ENCODE measurements at places on chromosomes 3 and 15.

DNA sequence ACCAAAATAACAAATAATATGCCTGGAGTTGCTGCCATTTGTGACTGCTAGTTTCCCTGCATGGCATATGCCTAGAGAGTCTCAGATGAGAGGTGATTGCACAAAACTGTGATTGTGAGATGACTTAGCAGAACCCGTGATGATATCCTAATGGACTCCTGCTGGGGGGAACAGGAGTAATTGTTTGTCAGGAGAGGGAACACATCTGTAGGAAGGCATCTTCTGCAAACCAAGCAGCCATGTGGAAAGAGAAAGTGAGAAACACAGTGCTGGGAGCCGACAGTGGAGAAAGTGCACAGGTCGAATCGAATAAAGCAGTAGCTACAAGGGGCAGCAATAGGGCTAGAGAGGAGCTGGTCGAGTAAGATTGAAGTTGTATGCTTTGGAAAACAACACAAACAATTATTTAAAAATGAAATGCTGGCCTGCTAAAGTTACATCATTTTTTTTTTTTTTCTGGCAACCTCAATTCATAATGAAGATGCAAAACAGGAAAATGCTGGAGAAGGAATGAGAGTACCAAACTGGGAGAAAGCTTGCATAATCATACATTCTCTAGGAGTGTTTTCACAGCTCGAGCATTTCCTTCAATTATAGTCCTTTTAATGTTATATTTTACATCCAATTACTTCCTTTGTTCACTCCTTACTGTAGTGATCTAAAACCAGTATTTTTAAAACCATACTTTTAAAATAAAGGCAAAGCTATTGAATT, 494.2 kb upstream of the AGTR1 start:
- DNase-seq = no peak

DNA sequence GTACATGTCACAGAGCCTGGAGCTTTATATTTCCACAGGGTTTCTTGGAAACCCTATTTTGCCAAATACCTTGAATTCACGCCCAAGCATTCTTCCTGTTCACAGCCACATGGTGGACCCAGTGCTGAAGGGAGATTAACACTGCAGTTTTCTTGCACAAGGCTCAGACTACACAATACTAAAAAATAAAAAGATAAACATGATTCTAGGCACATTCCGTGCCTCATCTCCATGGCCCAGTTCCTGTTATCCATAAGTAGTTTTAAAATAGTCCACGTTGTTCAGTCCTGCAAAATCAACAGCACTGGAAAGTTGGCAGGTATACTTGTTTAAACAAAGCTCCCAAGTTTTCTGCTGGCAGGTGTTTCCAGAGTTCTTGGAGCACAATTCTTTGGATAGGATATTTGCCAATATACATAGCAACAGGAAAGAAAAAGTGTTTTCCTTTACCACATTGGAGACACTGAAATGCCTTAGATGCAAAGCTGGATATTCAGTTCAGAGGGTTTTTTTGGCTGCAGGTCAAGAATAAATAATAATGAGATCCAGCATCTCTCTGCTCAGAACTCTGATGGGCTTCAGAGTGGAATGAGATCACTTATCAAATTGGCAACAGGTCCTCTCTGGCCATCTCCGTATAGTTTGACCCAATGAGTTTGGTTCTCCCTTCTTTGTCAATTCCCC, 88.1 kb upstream of the TGFBR2 start:
- no peak for DNase-seq

DNA sequence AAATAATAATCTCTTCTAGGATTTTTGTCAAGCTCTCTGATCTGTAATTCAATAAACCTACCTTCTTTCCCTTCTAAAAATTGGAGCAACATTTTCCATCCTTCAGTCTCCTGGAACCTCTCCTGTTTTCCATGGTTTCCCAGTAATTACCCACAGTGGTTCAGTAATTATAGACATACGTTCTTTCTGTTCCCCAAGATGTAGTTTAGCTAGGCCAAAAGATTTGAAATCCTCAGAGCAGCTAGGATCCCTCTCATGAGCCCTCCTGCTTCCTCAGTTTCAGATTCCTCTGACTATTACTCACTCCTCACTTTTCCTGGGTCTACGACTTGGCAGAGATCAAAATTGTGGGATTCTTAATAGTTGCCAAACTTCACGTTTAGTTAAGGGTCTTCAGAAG, 76.9 kb upstream of the IGSF10 start:
- no peak for DNase-seq

DNA sequence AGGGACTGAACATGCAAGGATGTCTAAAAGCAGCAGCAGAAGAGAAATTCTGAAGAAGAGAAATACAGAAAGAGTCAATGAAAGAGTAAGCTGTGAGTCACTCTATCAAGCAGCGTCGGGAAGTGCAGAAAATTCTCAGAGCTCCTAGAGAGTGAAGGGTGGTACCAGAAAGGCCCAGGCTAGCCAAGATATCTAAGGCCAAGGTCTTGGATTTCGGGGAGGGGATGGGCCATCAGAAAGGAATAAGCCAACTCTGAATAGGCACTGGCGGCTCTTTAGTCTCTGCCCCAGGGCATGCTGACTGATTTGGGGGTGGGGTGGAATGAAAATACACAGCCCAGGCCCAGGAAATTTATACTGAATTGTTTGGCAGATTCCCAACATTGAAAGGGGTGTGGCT, 70.8 kb downstream of the GPR156 start:
- no peak for DNase-seq

- no peak for DNase-seq
Observed at GRCh38 chr15:76823890-76824289, 81.2 kb downstream of the SCAPER start.

DNA sequence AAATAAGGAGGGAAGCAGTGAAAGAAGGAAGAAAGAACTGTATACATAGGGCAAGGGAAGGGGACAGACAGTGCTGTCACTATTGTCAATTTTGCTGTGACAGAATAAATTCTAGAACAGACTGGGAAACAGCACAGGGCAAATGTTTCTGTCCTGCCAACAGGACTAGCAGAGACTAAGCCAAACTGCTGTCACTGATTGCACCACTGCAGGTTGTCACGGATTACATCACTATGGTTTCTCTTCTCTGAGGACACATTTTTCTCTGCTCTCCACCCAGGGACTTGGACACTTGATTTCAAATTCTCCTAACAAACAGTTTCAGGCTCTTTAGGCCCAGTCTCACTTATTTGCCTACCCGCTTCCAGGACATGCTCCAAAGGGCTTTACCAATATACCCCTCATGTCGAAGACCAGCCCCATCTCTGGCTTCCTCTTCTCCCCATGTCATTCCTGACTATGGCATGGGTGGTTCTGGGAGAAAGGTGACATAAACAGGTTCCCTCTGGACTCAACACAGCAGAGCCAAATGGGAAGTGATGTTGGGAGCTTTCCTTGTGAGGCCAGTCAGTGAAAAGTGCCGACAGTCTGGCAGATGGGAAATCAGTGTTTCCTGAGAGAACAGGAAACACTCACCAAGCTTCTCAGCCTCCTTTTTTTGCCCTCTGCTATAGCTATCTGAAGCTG, 70.2 kb upstream of the ST3GAL6 start:
- DNase-seq = no peak

DNA sequence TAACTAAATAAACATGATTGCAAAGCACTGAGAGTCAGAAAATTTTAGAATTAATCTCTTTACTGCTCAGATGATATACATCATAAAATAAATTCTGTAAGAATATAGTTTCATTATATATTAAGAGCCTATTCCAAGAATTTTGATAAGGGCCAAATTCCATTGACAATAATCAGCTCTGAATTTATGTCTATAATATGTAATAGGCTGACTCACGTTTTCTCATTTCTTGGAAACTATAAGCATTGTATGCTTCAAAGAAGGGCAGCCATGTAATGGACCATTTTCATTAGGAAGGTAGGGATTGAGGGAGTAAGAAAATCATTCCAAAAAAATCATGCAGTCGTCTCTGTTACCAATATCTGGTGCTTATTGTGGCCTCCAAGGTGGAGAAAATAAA, 315.9 kb downstream of the ZIC4 start:
- no peak for DNase-seq

DNA sequence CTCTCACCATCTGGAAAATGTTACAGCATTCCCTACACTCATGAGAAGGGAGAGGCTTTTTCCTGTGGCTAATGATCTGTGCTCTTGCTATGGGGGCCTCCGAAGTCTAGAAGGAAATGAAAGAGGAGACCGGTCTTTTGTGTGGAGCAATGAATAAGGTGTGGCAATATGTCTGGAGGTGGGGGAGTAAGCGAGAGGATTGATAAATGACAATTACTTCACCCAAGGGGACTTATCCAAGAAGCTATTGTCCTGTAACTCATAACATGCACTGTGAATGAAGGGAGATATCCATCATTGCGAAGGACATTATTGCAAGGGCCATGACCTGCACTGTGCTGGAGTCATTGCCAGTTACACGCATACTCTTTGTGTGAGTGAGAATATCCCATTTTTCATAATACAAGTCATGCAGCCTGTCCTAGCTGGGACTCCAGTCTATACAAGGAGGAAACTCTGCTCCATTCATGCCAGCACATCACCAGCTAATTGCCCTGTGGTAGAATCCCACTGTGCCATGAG, 37.7 kb upstream of the SYNPR start:
- DNase-seq = no peak

- no peak for DNase-seq
Observed at GRCh38 chr3:37906734-37907282, 45.1 kb downstream of the CTDSPL start.

- DNase-seq = no peak
Observed at GRCh38 chr3:76565496-76566210, 474.2 kb upstream of the ROBO2 start.

DNA sequence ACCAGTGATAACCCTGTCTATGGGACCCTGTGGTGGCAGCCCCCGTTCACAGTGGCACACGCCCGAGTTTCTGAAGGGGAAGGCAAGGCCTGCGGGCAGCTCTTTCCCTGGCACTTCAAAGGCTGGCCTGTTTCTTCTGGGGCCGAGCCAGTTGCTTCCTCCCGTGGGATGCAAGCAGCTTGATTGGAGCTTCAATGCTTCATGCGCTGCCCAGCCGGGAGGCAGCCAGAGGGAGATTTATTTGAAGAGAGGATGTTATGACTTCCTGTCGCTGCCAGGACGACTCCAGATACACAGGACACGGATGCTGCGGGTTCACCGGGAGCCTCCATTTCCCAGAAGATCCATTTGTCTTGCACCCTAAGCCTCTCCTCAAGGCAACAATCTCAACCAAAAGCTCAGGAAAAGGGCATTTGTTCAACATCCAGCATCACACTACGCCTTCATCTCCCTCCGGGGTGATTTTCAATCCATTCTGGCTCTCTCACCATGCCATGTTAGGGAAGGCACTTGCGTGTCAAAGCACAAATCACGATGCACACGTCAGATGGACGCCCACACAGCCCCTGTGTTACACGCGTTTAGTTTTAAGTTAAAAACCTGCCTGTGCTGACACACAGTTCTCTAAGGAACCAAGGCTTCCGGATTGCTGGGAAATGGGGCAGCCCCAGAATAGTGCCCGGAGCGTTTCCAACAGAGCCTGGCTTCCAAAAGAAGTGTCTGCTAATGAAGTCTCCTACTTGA, 330.2 kb downstream of the OCA2 start:
- DNase-seq = no peak

DNA sequence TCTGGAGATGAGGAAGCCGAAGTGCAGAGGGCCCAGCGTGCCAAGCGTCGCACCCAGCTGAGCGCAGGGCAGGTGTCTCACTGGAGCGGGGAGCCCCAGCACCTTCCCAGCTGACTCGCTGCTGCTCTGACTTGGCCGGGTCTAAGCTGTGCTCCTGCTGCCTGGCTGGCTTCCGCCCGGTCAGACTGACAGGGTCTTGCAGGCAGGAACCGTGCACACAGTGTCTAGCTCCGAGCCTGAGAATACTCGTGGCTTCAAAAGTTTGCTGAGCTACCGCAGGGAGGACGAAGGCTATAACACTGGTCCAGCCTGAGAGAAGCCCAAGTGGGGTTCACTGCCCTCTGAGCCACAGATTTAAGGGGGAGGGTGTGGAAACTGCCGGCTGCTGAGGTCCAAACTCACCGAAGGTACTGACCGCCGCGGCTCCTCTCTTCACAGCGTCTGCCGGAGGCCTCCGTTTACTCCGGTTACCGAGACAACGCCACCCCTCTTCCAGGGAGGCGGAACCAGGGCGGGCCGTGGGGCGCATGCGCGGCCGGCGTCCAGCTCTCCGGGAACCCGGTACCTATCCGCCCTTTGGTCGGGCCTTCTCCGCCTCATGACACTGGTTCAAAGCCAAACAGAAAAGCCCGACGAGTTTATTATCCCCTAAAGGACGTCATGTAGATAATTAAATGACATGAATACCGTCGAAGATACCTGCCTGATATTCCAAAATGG, at the start of gene CFAP44:
Gene CFAP44, minus strand, starts transcription at position 443 of the 720 bp plus-strand sequence. CDS start 7,829 bp downstream, outside the sequence.
- no peak for DNase-seq

GRCh38 chr3:153442386-153442785, 280.4 kb downstream of the RAP2B start:
- no peak for DNase-seq

GRCh38 chr3:1499694-1500093, 406.9 kb downstream of the CNTN6 start:
- no peak for DNase-seq

GRCh38 chr3:101850246-101851051, 1.1 kb downstream of the NFKBIZ start:
- no peak for DNase-seq

GRCh38 chr15:33209575-33210481, 15.3 kb upstream of the FMN1 start:
- no peak for DNase-seq

DNA sequence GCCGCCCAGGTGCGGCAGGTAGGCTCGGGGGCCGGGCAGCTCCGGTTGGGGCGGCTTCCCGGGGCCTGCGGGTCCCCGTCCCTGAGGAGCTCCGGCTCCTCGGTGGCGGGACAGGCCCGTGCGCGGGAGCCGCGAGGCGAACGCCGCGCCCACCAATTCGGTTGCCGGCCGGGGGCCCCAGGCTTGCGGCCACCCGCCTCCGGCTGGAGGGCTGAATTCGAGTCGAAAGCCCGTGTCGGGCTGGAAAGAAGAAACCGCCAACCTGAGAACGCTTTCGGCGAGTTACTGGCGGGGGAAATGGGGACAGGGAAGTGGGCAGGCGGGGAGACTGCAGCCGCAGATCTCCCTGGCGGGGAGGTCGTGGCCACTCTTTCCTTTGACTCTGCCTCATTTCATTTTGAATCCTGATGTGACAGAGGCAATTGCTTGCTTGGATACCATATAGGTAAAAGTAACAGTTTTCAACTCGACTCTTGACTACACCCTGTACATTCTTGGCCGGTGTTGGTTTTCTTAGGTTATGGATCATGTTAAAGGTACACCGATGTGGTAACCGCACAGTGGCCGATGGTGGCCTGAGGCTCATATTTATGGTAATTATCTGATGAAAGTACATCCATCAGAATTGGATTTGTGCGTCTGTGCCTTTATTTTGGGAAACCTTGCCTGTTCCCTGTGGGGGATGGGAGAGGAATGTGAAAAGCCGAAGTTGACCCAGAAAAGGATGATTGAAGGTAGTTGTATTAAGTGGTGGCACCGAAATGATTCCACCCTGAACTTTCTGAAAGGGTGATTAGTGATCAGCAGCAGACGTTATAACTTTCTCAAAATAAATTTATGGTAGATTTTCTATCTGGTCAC, 1.7 kb downstream of the B3GNT5 start:
- no peak for DNase-seq

GRCh38 chr15:71571641-71572040, 238.7 kb upstream of the NR2E3 start:
- DNase-seq = no peak
